ENCODE measurements at places on chromosomes 16 and 17. TPM values are rescaled to one million over a fixed set of nuclear protein-coding genes. Genes with fewer than 3 reads are reported as not detected.
A peak's percentile ranks its signal among the peaks of the same experiment; 100 is the strongest.

- DNase-seq, result no peak
Measured at GRCh38 chr17:37647856-37648255, 4.6 kb upstream of the DDX52 start.

- DNase-seq, result no peak
Measured at GRCh38 chr17:14499976-14500375, 199.1 kb downstream of the HS3ST3B1 start.

GRCh38 chr16:55842369-55843104 is 9.6 kb upstream of the CES1 start:
- DNase-seq, result peak; percentile 22

- peak; percentile 18 for DNase-seq
Measured at GRCh38 chr16:4140652-4141051, 24.4 kb upstream of the ADCY9 start.

GRCh38 chr17:48730240-48730550 is 1.6 kb upstream of the HOXB13 start:
- DNase-seq, result no peak

- no peak for DNase-seq
Measured at GRCh38 chr17:3034578-3034920, 28.9 kb downstream of the OR1D5 start.

DNA sequence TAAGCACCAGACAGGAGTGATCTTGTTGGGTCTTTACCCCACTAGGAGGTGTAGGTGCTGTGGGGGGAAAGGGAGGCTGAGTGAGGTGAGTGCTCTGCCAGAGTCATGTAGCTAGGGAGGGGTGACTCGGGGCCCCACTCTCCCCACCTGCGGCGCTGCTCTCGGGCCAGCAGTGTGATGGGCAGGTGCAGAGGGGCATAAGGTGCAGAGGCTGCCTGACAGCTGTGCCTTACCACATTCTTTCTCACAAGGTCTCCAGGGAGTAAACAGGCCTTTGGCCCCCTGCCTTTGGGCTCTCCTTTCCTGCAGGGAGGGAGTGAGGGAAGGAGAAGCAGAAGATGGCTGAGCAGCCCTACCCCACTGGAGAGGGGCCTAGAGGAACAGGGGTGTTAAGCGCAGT is 4.5 kb upstream of the CNP start:
- no peak for DNase-seq

DNA sequence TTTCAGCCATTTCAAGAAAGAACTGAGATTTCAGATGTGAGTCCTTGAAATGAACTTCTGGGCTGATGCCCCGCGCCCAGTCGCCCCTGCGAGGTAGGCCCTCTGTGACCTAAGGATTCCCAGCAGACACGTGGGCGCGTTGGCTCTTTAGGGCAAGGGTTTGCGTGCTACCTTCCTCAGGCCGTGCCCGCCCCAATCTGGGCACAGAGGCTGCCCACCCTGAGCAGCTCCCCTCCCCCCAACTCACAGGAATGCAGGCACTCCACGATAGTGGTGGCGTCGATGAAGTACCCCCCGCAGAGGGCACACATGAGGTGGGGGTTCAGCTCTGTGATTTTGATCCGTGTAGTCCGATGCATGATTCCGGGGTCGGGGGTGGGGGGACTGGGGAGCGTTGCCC is 8.1 kb downstream of the PCGF2 start:
- DNase-seq, result no peak

- DNase-seq, result no peak
Measured at GRCh38 chr17:28159924-28160323, 117.4 kb downstream of the NLK start.

GRCh38 chr17:75516255-75516618 is at the start of gene TSEN54:
TSEN54 (plus strand) TSS chr17:75516528; CDS start chr17:75516561, 33 bp downstream.
- DNase-seq, result peak; percentile 97

DNA sequence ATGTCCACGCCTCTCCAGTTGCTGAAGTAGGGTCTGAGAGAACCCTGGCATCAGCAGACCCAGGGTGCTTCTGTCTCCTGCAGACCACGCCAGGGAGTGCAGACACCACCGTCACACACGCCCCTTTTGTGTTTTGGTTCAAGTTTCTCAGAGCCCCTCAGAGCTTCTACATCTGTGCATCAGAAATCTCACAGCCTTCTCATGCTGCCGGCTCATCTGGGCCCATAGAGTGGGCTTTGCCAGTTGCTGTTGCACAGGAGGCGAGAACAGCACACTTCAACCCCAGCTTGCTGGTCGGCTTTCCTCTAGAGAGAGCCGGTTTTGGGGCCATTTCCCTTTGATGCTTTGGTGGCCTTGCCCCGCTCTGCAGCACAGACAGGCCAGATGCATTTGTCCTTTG is 60.9 kb downstream of the PDPK1 start:
- no peak for DNase-seq

- no peak for DNase-seq
Measured at GRCh38 chr17:40819528-40820125, 2.8 kb downstream of the KRT10 start.

DNA sequence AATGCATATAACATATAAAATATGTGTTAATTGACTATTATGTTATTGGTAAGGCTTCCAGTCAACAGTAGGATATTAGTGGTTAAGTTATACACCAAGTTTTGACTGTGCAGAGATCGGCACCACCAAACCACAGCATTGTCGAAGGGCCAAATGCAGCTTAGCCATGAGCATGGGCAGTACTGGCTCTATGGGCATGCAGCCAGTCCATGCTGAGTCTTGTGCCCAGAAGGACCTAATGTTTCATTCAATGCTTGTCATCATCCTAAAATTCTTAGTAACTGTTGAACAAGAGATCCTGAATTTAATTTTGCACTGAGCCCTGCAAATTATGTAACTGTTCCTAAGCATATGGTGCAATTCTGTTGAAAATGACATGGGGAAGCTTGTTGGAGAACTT is 233.4 kb upstream of the HS3ST3A1 start:
- no peak for DNase-seq

GRCh38 chr16:9647981-9648701 is 534.1 kb downstream of the GRIN2A start:
- DNase-seq, result no peak

DNA sequence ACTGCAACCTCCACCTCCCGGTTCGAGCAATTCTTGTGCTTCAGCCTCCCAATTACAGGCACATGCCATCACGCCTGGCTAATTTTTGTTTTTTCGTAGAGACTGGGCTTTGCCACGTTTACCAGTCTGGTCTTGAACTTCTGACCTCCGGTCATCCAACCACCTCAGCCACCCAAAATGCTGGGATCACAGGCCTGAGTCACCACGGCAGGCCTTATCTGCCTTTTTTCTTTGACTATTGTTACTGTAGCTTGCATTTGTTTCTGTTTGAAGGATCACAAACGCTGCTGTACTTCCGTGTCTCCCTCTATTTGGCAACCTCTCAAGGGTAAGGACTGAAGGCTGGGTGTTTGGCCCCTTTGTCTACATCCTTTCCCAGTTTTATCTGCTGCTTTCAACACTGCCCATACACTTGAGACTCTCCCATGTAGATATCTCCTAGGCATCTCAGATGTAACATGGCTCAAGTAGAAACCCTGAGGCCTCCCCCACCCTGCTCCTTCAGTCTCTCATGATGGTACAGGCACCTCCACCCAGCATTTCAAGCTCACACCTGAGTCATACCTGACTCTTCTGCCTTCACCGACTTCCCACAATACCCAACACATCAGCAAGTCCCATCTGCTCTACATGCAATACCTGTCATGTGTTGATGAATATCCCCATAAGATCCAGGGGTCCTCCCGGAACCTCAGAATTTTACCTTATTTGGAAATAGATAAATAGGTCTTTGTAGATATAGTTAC is 219.0 kb downstream of the CPPED1 start:
- no peak for DNase-seq

DNA sequence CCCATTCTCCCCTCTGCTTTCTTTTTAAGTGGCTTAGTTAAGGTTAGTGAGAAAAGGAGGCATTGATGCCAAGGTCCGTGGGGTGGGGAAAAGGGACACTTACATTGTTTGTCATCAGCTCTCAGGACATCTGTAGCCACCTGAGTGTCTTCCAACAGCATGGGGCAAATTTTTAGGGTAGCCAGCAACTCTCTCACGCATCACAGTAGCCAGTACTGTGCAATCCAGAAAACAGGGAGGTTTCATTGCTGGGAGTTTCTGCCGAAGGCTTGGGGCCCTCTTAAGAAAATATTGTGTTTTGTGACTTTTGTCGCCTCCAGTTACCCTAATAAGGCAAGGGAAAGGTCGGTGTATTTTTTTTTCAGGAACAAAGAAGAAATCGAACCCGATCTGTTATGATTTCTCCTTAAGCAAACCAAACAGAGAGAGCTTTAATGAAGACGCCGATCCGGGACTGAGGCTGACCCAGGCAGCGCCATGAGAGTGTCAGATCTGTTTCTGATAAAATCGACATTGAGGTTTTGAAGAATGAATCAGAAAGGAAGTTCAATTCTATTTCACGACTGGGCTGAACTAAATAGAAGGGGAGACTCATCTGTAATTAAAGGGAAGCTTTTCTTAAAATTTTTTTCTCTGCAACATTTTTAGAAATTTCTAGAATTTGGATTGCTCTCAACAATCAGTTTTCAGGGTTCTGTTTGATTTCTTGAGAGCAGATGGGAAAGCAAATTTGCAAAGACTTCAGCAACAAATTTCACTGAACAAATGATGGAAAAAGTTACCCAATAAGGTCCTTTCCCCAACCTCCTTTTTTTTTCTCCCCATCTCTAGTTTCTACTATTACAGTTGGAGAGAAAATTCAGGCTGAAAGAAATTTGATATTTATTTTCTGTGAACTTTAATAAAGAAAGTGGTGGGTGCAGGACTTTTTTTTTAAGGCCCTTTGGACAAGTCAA is 144.7 kb upstream of the IRX3 start:
- no peak for DNase-seq

- DNase-seq, result no peak
Measured at GRCh38 chr16:10558305-10558704, 22.1 kb downstream of the EMP2 start.

DNA sequence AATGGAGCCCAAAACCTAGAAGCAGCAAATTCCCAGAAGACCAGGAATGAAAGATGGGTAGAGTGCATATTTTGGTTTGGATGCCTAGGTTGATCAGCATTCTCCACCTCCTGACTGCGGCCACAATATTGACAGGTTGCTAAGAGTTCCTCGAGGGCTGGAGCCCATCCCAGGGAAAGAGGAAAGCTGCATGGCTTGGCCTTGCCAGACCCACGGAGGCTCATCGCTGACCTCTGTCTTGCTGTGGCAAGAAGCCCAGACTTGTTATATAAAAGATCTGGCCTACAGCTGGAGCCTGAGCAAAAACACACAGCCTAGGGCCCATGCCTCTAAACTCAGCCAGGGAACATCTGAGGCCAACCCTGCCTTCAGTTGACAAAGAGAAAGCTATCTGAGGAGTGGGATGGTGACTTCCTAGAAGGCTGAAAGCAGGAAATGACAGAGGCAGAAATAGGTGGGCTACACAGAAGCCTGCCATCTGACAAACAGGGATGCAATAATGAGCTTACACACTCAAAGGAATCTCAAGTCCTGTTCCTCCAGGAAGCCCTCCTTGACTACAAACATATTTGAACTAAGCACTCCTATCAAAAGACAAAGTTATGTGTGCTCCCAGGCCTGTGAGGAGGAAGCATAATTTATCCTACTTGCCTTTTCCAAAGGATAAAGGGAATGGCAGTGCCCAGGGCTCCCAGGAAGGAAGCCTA is 22.5 kb upstream of the SLC35B1 start:
- no peak for DNase-seq

- no peak for DNase-seq
Measured at GRCh38 chr16:4053301-4053845, 62.9 kb downstream of the ADCY9 start.

DNA sequence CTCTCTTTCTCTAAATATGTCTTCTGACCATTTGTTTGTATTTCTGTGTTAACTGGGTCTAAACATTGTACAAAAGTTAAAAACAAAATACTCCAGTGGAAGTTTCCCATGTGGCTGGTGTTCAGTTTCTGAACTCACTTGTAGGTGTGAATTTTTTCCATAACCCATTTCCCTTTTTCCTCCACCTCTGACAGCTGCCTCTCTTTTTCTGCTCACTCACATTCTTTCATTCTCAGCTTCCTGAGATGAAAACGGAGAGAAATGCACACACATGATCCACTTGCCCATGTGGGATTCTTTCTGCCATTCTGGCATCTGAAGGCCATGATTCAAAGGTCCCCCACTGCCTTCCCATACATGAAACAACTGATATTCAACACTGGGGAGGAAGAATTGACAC is 41.1 kb upstream of the ACSM2B start:
- DNase-seq, result no peak

DNA sequence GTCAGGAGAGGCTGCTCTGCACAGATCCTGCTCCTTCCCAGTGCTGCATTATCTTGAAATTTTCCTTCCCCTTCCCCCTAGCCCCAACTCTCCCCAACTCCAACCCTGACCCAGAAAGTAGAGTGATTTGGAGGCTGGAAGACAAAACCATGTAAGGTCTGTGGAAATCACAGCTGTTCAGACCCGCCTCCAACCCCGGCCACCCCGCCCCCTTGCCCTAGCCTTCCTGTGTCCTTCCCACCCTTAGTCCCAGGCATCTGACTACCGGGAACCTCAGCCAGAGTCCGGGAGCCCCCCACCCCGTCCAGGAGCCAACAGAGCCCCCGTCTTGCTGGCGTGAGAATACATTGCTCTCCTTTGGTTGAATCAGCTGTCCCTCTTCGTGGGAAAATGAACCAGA is at the start of gene AOC3:
Gene AOC3, plus strand, starts transcription at position 246 of the 400 bp plus-strand sequence. Its CDS starts 145 bp downstream, at position 391.
- DNase-seq, result no peak

DNA sequence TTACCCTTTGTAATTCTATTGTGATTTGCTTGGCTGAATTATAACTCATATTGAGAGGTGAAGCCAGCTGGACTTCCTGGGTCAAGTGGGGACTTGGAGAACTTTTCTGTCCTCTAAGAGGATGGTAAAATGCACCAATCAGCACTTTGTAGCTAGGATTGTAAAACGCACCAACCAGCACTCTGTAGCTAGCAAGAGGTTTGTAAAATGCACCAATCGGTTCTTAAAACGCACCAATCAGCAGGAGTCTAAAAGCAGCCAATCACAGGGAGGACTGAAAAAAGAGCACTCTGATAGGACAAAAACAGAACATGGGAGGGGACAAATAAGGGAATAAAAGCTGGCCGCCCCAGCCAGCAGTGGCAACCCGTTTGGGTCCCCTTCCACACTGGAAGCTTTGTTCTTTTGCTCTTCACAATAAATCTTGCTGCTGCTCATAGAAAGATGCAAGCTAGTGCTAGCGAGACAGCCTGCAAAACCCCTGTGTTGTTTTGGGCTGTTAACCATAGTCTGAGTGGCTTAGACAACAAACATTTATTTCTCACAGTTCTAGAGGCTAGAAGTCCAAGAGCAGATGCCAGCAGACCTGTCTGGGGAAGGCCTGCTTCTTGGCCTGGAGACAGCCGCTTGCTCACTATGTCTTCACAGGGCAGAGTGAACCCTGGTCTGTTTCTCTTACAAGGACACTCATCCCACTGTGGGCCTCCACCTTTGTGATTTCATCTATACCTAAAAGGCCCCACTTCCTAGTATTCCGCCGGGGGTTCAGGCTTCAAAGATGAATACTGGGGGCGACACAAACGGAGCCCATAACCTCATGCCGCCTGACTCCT is 39.0 kb upstream of the CRISPLD2 start:
- no peak for DNase-seq

CALB2 gene
- total RNA-seq, result not detected

CLEC3A gene
- not detected for total RNA-seq

GGT6 gene
- not detected for total RNA-seq

ASB16 gene
- total RNA-seq, result not detected

ACSM2A gene
- not detected for total RNA-seq

CCL8 gene
- not detected for total RNA-seq

SNTB2 gene
- total RNA-seq, result 7.3 TPM

MT3 gene
- 0.64 TPM for total RNA-seq

Measured in activated naive CD4-positive, alpha-beta T cell treated with anti-CD3 and anti-CD28 coated beads for 36 hours (primary cell).